ENCODE measurements at places on chromosomes 12 and 14.

- DNase-seq = no peak
Observed at GRCh38 chr12:96192926-96193573, 1.1 kb upstream of the ELK3 start.

- peak; percentile 28 for DNase-seq
Observed at GRCh38 chr12:53938326-53939140, at the start of gene HOXC13. TSS of gene HOXC13 (plus strand) at chr12:53938831. CDS start at chr12:53938907, 76 bp downstream.

- no peak for DNase-seq
Observed at GRCh38 chr12:89348894-89349699, 3.2 kb downstream of the DUSP6 start.

GRCh38 chr12:6471989-6472360 is 1.5 kb upstream of the VAMP1 start:
- DNase-seq = no peak

- DNase-seq = no peak
Observed at GRCh38 chr14:73776194-73776537, 62.0 kb upstream of the PNMA1 start.

- no peak for DNase-seq
Observed at GRCh38 chr14:56805992-56806727, 4.1 kb downstream of the OTX2 start.

GRCh38 chr12:7130701-7131501 is 730 bp downstream of the CLSTN3 start:
- DNase-seq = no peak

All from stimulated activated CD4-positive, alpha-beta T cell treated with anti-CD3 and anti-CD28 coated beads, Interleukin-15, amount 100 ng/mL, for 1 hour (primary cell).